SK-MEL-5 (cell line): ENCODE measurements at places on chromosomes 12 and 14. TPM values are rescaled to one million over a fixed set of nuclear protein-coding genes. Genes with fewer than 3 reads are reported as not detected.

EAPP gene
- total RNA-seq: 61.9 and 69.4 TPM in 2 replicates

GRCh38 chr14:50533241-50533705 is 904 bp upstream of the MAP4K5 start:
- no peak for DNase-seq

KLRK1 gene
- total RNA-seq: 0.50 and 1.2 TPM in 2 replicates

PLEK2 gene
- 0.55 and 0.69 TPM in 2 replicates for total RNA-seq

DNA sequence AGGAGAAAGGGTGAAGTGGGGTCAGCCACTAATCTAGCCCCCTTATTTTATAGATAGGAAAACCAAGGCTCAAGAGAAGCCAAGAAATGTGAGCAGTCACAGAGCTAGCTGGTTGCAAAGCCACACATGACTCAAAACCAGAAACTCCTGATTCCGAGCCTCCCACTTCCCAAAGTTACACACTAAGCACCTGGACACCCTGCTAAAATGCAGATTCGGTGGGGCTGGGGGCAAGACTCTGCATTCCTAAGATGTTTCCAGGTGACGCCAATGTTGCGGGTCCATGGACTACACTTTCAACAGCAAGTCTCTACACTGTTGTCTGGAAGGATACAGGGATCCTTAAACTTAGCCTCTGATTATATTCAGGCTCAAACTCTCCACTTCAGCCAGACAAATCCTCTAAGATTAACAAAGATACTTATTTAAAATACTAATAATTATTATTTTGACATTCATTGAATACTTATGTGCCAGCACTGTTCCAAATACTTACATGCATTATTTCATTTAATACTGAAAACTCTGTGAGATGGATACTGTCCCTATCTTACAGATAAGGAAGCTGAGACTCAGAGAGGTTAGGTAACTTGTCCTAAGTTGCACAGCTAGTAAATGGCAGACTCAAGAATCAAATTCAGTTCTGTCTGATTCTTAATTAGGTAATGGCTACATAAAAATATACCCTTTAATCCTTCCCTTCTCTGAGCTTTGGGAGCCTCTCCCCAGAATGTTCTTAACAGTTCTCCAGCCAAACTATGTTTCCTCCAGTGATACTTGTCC is 81.4 kb downstream of the CRACR2A start:
- no peak for DNase-seq

GRCh38 chr12:46718495-46718894 is 107.3 kb downstream of the SLC38A4 start:
- DNase-seq: no peak

DNA sequence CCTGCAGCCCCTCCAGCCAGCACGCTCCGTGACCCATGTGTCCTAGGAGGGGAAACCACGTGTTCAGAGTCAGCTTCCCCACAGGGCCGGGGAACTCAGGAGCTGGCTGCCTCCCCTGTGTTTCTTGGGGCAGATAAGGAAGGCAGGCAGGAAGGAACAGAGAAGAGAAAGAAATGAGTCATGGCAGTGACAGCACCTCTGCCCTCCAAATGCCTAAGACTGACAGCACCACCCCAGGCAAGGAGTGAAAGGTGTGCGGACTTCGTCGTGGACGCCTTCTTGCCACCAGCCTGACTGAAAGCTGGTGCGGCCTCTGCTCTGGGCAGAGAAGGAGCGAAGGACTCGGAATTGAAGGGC is 167.0 kb upstream of the FKBP4 start:
- DNase-seq: no peak

- peak; percentile 38 for DNase-seq
Observed at GRCh38 chr12:16189849-16190248, 87.6 kb downstream of the SLC15A5 start.

ADAMTS20 gene
- total RNA-seq: 0.18 and 0.24 TPM in 2 replicates

DNA sequence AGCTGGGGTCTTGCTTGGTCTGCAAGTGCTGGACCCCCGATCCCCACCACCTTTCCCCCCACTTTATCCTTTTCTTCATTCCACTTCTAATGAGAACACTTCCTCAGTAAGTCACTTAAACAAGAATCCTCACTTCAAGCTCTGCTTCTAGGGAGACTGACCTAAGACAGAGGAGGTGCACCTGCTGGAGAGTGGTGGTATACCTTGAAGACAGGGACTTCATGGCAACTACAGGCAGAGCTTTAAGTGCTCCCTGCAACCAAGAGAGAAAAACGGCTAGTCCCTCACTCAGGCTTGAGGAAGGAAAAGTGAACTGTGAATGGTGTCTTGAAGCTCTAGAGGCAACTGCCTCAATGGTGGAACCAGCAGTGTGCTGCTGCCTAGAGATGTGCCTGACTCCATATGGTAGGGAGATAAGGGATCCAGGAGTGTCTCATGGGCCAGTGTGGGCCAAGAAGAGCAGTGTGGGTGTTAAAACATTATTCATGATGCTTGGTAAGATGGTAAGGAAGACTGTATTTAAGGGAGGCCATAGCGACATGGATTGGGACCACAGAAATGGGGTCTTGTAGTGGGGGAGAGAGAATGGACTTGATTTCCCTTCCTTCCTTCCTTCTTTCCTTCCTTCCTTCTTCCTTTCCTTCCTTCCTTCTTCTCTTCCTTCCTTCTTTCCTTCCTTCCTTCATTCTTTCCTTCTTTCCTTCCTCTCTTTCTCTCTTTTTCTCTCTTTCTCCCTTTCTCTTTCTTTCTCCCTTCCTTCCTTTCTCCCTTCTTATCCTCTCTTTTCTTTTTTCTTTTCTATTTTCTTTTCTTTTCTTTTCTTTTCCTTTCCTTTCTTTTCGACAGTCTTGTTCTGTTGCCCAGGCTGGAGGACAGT is 96.2 kb upstream of the NAP1L1 start:
- no peak for DNase-seq

GRCh38 chr14:99539491-99539890 is 58.3 kb downstream of the CCNK start:
- DNase-seq: no peak

SOAT2 gene
- not detected in 2 replicates for total RNA-seq

- DNase-seq: no peak
Observed at GRCh38 chr14:70077720-70078119, 111.0 kb downstream of the SLC8A3 start.

GRCh38 chr12:1309613-1310012 is 284.8 kb downstream of the FBXL14 start:
- DNase-seq: no peak

- DNase-seq: peak; percentile 23
Observed at GRCh38 chr14:93734086-93734822, 54.0 kb downstream of the PRIMA1 start.

- DNase-seq: no peak
Observed at GRCh38 chr14:102057480-102058114, 29.2 kb downstream of the HSP90AA1 start.

ACTN1 gene
- 34.2 and 45.9 TPM in 2 replicates for total RNA-seq

STAC3 gene
- not detected in 2 replicates for total RNA-seq

DNA sequence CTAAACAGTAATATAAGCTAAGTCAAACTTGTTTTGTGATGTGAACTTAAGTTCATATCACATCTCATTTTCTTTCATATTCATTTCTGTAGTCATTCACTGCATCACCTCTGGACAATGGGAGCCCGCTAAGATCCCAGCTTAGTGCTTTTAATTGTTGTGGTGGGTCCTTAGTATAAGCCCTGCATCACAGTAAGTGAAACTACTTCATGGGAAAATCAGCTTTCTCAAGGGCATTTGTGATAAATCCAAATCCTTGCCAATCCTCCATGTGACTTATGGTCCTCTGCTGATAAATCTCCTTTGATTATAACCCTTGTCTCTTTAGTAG is 98.3 kb downstream of the PLEKHA5 start:
- DNase-seq: no peak

DNA sequence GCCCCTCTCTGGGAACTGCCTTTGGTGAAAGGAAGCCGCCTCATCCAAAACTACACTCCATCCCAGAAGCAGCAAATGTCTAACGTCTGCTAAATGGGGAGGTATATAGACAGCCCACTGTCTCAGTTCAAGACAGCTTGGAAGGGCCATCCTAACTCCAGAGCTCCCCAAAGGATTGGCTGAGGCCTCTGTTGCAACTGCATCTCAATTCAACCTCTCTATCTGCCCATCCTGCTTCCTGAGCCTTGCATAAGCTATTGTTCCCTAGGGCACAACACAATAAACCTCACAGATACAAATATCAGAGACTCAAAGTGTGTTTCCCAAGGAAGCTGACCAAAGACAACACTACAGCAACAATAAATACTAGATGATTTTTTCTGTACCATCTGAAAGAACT is 495.2 kb upstream of the SOX5 start:
- peak; percentile 4 for DNase-seq
